ENCODE measurements at places on chromosomes 7 and 10.

DNA sequence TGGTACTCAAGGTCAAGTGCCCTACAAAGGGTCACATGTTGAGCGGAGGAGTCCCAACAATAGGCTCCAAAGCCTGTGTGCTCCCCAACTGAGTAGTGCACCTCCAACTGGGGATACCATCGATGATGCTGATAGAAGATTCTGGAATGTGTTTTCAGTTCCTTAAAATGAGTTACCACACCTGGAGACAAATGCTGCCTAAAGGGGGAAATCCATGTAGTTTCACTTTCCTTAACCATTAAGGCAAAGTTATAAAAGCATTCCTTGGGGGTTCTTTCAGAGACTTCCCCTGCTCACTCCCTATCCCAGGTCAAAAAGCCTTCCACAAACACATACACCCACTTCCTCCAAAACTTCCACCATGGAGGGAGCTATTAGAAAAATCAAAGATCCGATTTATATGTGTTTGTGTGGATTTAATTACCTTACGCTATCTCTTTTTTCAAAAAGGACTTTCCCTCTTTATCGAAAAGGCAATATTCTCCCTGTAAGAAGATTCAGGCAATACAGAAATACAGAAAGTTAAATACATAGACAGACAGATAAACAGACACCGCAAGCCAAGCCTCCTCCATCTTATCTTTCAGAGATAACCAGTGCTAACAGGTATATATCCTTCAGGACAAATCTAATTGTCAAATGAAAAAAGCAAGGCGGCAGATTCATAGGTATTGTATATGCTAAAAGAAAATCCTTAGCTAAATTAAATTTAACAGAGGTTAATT is 135.9 kb upstream of the ASAH2 start:
- DNase-seq, result no peak

DNA sequence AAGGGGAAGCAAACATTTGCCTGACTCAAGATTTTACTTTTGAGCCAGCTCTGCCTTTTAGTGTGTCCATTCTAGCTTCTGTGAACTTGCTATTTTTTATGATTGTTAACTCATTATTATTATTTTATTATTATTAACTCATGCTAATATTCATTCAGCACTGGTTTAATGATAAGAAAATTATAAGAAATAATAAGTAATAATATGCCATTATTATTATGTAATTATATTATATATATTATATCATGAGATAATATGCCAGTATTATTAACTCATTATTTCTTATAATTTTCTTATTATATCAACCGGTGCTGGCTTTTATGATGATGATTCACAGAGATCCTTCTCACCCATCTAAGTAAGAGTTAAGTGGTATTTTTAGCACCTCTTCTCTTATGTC is 79.3 kb upstream of the NPVF start:
- no peak for DNase-seq

DNA sequence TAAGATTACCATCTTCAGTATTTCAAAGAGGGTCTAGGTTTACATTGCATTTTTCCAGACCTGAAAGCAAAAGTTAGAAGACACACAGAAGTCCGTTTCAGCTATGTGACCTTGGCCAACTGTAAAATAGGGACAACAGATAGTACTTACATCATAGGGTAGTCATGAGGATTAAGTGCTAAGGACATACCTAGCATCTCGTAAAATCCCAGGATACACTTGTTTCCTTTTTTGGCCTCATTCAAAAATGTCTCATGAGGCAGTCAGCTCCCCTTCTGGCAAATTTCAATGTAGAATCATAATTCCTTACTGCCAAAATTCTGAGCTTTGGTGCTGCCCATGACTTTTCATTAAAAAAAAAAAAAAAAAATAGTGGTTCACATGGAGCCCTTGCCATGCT is 6.4 kb upstream of the DUSP5 start:
- no peak for DNase-seq

DNA sequence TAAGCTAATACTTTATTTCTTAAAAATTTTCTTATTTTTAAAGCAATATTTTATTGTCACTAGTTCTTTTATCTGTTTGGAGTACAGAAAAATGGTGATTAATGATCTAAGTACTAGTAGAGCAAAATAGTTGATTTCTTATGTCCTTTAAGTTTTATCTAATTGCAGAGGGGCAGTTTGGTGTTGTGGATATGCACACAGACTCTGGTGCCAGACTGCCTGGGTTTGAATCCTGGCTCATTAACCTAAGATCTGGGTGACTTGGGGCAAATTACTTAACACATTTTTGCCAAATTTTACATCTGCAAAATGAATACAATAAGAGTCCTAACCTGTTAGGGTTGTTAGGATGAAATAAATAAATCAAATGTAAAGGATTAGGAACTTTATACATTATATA is 10.7 kb upstream of the PRPS1L1 start:
- DNase-seq, result no peak

DNA sequence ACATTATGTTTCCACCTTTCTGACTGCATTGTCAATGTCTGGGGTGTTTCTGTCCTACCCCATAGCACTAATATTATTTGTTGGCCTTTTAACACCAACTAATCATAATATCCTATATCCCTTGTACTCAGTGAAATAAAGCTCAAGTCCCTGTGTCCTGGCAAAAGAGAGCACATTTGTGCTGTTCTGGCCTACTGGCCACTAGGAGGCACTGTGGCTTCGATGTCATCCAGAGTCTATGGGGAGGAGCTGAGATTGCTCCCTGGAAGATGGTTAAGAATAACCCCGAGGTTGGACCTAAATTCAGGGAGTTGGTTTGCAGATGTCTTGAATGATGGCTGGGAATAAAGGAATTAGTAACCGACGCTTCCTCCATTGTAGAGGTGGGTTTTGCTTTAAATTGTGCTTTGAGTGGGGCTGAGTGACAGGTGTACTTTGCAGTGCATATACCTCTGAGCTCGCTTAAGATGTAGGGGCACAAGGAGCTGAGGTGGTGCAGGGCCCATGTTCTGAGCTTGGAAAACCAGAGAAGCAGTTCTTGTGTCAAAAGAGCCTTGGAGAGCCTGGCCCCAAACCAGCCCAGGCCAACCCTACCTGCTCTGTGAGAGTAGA is 191.2 kb upstream of the PRSS1 start:
- peak; percentile 51 for DNase-seq

DNA sequence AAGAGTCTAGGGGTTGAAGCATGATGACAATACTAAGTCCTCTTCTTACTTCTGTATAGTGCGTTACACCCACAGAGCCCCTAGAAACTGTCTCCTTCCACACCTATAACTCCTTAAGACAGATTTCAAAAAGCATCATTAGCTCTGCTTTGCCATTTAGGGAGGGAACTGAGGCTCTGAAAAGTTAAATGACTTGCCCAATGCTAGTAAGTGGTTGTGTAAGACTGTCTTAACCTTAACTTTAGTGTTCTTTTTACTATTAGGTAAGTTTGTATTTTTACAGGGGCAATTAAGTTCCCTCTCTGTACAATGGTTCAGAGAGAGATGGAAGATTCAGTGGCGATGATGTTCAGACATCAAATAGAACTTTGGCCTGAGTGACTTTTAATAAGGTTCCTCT is 72.7 kb upstream of the ASAH2 start:
- no peak for DNase-seq

GRCh38 chr7:78673272-78673671 is 780.2 kb downstream of the MAGI2 start:
- no peak for DNase-seq

DNA sequence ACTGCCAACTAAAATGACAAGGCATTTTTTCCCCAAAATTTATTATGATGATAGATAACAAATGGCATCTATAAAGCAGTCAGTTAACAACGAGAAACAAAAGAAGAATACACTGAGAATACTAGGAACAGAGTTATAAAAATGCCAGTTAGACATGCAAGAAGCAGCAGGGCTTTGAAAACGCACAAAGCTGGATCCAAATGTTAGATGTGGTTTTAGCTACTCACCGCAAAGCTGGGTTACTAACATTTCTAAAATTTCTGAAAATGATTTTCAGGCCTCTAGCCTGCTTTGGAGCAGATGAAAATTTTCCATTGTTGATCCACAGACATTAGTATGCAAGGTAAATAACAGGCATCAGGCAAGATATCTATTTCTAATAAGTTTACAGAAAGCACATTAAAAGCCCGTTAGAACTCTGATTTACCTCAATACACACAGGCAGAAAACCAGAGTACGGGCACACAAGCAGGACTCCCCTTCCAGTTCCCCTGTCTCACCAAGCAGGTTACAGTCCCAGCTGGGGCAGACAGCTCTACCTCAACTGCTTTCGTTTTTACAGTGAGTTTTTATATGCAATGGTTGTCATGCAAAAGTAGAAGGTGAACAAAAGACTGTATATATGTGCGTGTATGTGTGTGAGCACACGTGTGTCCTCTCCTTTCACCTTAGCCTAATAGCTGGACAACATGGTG is 37.9 kb downstream of the GLI3 start:
- peak; percentile 84 for DNase-seq

GRCh38 chr7:78510580-78511188 is 712.1 kb downstream of the PHTF2 start:
- peak; percentile 71 for DNase-seq

- peak; percentile 72 for DNase-seq
Observed at GRCh38 chr10:788796-789748, 99.6 kb upstream of the DIP2C start.

GRCh38 chr7:96648784-96649183 is 60.9 kb downstream of the SEM1 start:
- no peak for DNase-seq

DNA sequence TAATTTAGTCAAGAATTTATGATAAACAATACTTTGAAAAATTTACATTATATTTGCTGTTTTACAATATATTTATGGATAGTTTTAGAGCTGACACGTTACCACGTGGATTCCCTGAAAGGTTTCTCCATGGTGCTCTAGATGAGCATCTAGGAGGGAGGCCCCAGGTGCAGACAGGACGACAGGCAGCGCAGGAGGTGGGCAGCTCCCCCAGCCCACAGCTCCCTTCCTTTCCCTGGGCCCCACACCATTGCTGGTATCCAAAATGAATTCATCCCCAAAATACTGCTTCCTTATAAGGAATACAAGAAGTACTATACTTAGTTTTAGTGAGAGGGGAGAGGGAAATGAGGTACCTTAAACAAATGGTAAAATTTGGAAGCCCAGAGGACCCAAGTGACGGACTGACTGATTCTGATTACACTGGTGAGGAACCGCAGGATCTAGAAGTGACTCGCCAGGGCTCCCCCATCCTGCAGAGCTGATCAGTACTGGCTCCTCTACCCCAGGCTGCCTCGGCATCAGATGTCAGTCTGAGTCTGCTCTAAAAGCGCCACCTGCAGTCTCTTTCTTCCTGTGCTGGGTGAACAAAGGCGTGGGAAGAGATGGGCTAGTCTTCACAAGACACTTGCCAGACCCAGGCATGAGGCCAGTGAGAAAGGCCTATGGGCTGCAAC is 89.2 kb downstream of the DLG5 start:
- peak; percentile 50 for DNase-seq

DNA sequence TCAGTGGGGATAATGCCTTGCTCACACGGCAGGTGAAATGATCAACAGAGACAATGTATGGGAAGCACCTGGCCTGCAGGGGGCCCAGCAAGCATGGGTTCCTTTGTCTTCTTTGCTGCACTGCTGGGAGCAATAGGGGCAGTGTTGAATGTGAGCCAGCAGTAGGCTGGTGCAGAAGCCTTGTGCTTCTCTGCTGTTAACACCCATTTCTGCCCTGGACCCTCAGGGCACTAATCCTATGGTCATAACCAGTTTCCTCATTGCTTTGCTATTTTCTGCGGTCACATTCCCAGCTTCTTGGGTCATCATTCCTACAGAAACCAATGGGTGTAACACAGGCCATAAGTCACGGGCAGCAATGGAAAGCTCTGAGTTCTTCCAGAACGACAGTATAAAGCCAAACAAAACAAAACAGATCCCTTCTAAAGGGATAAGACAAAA is 10.9 kb upstream of the LGI1 start:
- DNase-seq, result peak; percentile 96

- DNase-seq, result no peak
Observed at GRCh38 chr7:13898957-13899670, 90.4 kb downstream of the ETV1 start.

- peak; percentile 71 for DNase-seq
Observed at GRCh38 chr10:36489611-36490228, 635.7 kb upstream of the ANKRD30A start.

DNA sequence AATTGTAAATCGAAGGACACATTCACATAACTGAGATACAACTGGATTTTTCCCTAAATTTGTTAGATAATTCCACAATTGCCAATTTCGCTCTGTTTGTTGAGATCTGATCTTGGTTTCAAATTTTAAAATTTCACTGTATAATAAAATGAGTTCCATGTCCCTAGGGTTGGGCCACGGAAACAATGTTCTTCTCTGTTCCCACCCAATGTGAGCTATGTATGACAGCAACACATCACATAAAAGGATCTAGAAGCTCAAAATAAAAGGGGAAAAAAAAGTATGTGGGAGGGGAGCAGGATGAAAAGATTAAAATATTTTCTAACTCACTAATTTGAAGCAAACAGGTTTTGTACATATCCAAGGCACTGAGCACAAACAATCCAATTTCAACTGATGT is 287.8 kb upstream of the MKLN1 start:
- no peak for DNase-seq

DNA sequence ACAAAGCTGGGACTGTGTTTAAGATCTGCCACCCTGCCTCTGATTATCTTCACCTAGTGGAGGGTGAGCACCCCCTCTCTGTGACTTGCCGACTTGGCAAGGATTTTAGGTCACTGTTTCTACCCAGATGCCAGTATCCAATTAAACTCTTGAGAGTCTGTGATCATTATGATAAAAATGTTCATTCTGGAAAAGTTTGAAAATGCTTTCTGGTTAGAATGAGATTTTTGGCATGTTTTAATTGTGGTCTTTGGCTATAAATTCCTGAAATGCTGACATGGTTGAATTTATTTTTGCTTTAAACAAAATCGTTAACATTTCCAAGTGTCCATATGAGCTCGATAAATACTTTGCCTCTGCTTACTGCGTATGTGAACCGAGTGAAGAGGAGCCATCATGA is 221.4 kb downstream of the BICC1 start:
- DNase-seq, result peak; percentile 91

DNA sequence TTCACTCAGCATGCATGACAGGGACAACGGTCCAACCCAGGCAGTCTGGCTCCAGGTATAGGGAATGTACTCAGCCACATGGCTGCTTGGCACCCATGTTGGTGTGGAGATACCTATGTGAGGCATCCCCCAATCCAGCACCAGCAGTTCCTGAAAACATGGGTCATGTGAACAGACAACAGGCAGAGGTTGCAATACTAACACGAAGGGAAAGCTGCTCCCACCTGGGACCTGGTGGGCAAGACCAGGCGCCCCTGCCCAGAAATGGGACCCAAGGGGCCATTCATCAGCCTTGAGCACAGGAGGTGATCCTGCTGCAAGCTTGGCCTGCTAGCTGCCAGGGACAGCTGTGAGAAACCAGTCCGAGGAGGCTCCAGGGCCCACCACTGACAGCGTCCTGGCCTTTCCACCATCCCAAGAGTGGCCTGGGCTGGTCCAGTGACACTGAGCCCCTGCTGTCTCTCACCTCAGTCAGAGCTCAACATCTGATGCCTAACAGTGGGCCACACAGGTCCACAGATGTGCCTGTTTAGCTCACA is 142.3 kb downstream of the ARHGAP22 start:
- no peak for DNase-seq
